ENCODE measurements at places on chromosomes 12 and 14.

DNA sequence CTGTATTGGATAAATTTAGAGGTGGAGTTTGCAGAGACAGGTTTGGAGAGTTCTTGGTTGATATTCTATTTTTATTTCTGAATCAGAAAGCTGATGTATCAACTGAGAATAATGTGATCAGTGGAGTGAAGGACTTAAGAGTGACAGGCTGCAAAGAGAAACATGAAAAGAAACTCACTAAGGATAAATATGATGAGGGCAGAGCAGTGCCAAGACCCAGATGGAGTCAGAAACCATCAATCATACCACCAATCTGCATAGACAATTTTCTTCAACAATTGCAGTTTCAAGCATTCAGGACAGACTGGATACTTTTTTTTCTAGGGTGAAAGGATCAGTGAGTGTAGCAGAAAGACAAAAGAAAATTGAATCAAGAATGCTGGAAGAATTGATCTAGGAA, 226.7 kb upstream of the NAV3 start:
- DNase-seq: no peak

GRCh38 chr12:97927977-97928376, 465.4 kb downstream of the RMST start:
- DNase-seq: no peak

DNA sequence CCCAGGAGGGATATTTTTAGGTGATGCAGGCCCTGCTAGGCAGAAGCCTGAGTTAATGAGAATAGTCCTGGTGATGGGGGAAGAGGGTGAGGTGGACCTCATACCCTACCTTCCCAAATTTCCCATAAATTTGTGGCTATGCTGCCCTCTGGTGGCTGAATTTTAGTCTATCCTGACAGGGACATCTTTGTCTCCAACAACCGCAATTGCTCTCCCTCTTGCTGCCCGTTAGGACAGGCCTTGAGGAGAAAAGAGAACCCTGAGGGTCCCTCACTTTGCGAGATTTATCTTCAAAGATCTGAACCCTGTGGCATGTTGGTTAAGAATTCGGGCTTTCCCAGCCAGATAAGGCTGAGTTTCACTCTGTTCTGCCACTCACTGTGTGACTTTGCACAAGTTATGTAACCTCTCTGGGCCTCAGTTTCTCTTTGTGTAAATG, 9.8 kb upstream of the ZNF385A start:
- peak; percentile 31 for DNase-seq

DNA sequence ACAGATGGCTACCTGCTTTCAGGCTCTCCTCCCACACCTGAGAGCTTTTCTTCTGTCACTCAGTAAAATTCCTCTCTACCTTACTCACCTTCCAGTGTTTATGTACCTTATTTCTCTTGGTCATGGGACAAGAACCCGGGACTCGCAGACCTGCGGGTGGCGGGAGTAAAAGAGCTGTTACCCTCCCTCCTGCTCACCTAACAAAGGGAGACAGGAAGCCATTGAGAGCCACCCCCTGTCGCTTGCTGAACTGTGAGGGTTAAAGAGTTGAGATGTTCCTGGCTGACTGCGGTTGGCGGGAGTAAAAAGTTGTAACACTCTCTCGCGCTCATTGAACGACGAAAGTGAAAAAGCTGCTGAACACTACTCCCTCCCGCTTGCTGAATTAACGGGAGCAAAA, 1935.1 kb upstream of the FLRT2 start:
- DNase-seq: no peak

DNA sequence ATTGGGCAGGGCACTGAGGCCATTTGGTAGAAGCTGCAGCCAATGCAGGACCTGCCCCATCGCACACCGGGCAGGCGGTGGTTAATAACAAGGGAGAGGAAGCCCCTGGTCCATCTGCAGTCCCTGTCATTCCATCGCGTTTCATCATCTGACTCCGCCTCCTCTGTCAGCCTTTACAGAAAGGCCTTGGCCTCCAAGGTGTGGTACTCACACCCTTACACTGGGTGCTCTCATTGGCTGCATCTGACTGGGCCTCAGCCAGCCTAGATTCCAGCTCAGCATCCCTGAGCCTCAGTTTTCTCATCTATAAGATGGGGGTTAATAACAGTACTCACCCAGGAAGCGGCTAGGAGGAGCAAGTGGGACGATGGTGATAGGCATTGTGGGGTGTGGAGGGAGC, 14.7 kb upstream of the HHIPL1 start:
- no peak for DNase-seq

DNA sequence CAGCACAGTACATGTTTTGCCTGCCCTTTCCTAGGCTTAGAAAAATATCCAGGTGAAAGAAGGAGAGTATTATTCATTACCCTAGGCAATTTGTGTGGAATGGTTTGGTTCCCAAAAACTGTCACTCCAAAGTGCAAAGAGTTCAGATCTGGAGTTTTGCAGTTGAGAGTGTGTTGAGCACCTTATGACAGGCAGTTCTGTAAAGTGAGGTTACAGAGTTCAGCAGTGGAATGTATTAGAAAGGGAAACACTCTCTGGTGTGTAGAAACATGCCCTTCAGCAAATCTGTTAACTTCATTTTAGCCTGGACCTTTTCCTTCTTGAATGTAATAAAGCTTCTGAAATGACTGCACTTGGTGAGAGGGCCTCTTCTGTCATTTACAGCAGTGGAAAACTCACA, 154.0 kb upstream of the SSTR1 start:
- DNase-seq: no peak

- DNase-seq: no peak
Observed at GRCh38 chr14:50039734-50040400, 76.5 kb downstream of the VCPKMT start.

GRCh38 chr12:38625306-38625705, 280.1 kb downstream of the CPNE8 start:
- no peak for DNase-seq

DNA sequence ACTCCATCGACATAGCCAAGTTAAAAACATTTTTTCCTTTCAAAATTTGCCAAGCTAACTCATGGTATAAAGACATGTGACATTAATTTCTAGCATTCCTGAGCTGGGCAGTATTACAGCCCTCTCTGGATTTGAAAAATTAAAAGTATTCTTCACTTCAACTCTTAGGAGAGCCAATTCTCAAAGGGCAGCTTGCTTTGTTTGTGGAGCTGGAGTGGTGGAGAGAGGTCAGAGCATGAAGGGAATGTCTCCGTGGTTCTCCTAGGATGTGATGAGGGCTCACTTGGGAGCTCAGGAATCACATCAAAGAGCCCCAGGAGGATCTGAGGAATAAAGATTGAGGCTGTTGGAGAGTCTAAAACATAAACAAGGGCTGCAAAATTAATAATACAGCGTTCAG, 46.9 kb upstream of the RGS6 start:
- DNase-seq: no peak

DNA sequence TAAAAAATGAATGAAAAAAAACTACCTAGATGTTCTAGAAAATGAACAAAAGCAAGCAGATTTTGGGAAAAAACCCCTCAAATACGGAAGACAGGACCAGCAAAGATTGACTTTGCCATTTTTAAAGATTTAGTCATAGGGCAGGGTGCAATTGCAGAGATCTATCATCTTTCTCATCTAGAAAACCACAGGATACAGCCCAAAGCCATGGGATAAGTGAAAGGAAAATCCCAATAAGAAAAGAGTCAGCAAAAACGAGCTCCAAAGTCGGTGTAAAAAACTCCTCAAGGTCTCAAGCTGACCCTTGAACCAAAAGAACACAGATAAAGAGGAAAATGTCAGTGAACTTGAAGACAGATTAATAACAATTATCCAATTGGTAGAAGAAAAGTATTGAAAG, 28.0 kb downstream of the CEP290 start:
- DNase-seq: no peak

GRCh38 chr12:43347026-43347425, 205.0 kb downstream of the ADAMTS20 start:
- DNase-seq: no peak

- DNase-seq: no peak
Observed at GRCh38 chr12:112881602-112882001, 25.2 kb upstream of the OAS1 start.

DNA sequence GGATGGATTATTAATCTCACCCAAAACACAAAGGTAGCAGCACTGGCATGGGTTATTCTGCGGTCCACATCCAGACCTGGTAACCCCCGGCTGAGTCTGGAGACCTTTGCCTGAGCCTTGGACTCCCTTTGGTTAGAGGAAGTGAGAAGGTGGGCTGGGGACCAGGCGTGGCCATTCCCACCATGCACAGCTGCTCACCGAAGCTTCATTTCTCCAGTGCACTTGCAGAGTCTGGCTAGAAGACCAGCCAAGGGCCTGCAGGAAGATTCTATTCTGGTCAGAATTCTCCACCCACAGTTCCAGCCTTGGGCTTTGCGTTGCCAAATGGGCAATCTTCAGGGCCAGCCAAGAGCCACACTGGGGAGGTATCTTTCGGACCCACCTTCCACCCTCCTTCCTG, 73.0 kb downstream of the LGMN start:
- DNase-seq: no peak

GRCh38 chr14:41830714-41831406, 224.2 kb downstream of the LRFN5 start:
- DNase-seq: no peak

DNA sequence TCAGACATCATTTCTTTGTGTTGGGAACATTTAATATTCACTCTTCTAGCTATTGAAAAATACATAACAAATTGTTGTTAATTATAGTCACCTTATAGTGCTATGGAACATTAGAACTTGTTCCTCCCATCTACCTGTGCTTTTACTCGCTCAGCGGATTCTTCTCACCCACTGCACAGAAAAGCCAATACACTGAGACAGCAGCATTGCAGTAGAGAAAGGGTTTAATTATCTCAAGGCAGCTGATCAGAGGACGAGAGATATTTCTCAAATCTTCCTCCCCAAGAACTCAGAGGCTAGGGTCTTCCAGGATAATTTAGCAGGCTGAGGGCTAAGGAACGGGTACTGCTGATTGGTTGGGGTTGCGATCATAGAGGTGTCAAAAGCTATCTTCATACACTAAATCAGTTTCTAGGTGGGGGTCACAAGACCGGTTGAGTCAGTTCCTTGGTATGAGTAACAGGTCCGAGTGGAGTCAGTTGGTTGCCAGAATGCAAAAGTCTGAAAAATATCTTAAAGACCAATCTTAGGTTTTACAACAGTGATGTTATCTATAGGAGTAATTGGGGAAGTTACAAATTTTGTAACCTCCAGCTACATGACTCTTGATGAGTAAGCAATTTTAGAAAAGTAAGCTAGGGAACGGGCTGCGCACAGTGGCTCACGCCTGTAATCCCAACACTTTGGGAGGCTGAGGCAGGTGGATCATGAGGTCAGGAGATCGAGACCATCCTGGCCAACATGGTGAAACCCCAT, 173.1 kb downstream of the FBXL14 start:
- DNase-seq: no peak

GRCh38 chr12:92593734-92594402, 108.9 kb upstream of the PLEKHG7 start:
- DNase-seq: peak; percentile 79

DNA sequence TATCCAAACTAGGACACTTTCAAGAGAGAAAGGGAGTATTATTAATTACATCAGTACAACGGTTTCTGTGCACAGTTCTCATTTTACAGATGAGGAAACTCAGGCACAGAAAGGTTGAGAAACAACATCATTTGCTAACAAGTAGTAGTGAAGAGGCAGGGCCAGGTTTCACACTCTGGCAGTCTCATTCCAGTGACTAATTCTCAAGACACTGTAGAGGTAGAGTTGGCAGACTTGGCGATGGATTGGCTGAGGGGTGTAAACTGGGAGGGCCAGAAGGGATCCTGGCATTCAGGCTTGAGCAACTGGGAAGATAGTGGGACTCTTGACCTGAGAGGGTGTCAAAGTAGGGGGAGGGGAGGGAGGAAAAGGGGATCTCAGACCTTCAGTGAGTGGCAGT, 73.8 kb upstream of the BDKRB2 start:
- no peak for DNase-seq

DNA sequence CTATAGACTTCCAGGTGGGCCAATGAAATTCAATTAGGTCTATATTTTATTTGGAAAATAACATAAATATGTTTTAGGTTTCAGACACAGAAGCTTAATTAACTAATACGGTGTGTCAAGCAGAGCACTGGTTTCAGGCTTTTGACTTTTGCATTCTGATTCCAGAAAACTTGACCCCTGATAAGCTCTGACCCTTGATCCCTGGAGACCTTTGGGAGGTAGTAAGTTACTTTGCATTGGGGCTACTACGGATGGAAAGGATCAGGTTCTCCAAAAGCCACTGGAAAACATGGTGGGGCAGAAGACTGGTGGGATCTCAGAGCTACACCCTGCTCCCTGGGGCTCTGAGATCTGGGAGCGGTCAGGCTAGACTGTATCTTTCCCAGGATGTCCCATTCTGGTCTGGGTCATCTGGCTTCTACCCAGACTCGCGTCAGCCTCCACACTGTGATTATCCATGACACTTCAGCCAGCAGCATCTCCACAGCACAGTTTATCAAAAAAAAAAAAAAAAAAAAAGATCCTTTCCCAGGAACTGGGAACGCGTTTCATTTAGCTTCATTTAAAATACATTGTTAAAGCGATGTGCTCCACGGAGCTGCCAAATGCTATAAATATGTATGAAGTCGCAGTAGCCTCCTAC, 17.8 kb upstream of the EMP1 start:
- no peak for DNase-seq

- no peak for DNase-seq
Observed at GRCh38 chr12:83245156-83245555, 558.5 kb downstream of the TMTC2 start.

DNA sequence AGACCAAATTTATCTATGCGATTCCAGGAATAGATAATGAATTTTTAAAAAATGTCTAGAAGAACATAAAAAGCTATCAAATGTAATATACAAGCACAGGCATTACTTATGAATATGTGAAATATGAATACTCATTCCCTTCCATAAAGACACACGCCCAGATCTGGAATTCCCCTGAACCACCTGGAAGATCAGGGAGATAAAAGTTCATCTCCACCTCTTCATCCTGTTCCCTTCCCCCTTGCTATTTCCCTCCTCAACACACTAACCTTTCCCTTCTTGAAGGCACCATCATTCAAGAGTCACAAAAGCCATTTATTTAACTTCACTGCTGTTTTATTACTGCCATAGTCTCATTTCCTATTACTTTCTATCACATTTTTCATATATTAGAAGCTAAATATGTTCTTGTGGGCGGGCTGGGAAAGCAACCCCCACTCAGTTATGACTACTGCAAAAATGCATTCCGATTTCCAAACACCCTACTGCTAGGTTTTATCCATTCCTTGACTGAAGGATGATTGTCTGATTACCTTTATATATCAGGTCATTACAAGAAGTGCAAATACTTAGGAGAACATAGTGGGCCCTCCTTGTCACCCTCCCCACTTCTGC, 16.1 kb downstream of the FGD6 start:
- DNase-seq: no peak

- DNase-seq: no peak
Observed at GRCh38 chr14:69999261-69999674, 120.1 kb downstream of the SMOC1 start.

DNA sequence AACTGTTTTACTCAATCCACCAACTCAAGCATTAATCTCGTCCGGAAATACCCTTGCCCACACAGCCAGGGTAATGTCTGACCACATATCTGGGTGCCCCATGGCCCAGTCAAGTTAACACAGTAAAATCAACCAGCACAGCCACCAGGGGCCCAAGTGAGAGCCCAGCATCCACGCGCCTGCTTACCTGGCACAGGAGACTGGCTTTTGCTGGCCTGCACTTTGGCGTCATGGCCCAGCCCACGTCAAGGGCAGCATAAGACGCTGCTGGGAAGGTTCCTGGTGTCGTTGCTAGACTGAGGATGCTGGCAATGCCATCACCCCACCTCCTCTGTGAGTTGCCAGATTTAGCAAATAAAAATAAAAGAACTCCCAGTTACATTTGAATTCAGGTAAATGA, 53.6 kb upstream of the BCL11B start:
- no peak for DNase-seq

- no peak for DNase-seq
Observed at GRCh38 chr12:15494329-15495046, 172.2 kb downstream of the PTPRO start.
